D341Med (cell line): ENCODE measurements at places on chromosomes 4 and X.
A peak's percentile ranks its signal among the peaks of the same experiment; 100 is the strongest.

DNA sequence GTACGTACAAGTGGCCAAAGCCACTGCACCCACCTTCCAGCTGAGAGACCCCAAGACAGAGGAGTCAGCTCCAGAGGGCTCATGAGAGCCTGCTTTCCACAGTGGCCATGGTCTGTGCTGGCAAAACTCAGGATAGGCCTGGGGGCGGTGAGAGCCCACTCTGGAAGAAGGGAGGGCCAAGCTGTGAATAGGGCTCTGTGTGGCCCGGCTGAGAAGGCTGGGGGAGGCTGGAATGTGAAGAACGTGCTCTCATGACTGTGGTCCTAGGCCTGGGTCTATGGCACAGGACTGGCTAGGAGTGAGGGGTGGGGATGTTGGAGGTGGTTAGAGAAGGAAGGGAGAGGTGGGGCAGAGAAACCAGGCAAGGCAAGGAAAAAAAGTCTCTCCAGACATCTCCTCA, 13.3 kb downstream of the STARD8 start:
- DNase-seq: no peak

GRCh38 chr4:123954220-123954619, 557.6 kb downstream of the SPRY1 start:
- DNase-seq: no peak

DNA sequence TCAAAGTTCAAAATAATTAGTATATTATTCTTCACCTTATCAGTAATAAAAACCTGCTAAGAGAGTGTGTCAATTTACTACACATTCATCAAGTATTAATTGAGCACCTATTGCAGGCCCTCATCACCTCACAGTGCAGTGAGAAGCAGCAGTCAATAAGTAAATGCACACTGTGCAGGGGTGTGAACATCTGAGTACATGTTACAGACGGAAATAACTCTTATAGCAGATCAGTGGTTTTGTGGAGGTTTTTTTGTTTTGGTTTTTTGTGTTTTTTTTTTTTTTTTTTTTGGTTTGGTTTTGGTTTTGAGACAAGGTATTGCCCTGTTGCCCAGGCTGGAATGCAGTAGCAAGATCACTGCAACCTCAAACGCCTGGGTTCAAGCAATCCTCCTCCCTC, 20.3 kb downstream of the KLF3 start:
- no peak for DNase-seq

- no peak for DNase-seq
These were observed 4.9 kb upstream of the ABRAXAS1 start for GRCh38 chr4:83489711-83490326.

- DNase-seq: no peak
These were observed 4.1 kb upstream of the CD38 start for GRCh38 chr4:15774020-15774420.

DNA sequence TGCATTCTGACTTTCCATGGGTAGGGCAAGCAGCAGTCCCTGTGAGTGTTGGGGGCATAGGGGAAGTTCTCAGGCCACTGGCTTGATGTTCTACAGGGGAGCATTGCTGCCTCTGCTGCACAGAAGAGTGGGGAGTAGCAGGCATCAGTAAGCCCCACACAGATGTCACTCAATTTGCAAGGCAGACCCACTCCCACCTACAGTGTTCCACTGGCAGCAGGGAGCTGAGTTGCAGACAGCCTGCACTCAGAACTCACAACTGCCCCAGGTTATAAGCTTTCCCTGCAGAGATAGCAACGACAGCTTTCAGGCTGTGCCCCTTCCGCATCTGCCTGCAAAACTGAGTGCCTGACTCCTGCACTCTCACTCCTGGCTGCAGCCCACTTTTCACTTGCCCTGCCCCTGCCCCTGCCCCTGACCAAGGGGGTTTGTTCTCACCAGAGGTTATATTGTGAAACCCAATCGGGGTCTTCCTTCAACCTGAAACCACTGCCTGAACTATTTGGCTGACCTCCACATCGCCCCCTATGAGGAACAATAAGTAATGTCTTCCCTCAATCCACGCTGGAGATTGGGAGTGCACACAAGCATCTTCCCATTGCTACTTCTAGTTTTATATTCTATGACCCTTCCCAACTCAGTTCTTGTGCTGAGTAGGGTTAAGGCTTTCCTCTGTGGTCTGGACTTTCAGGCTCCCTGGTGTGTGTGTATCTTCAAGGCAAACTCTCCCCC, 227.4 kb upstream of the CXorf51B start:
- no peak for DNase-seq

DNA sequence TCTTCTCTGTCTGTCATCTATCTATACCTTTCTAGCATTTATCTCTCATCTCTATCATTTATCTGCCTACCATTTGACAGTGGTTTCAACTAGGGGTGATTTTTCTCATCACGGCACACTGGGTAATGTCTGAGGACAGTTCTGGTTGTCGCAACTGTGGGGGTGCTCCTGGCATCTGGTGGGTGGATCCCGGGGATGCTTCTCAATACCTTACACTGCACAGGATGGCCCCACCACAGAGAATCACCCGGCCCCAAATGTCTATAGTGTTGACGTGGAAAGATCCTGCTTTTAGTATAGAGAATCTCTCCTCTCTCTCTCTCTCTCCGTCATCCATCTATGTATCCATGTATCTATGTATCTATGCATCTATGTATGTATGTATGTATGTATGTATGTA, 7.2 kb downstream of the P2RY8 start:
- no peak for DNase-seq

- no peak for DNase-seq
These were observed 112.4 kb downstream of the RNF150 start for GRCh38 chr4:141020801-141021261.

DNA sequence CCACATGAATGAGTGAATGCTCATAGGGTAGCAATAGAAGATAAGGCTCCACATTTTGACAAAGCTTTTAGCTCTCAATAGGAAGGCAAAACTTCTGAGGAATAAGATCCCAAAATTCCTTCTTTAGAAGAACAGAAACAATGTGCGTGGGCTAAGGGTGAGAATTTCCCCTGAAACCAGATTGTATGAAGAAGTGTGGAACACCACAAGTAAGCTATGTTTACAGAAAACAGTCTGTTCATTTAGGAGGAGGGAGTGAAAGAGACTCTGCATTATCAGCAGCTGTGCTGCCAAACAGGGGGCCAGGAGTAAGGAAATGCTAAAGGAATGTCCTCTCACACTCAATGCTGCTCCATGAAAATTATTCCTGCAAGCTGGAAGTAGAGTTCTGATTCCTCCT, 851.6 kb downstream of the CENPC start:
- no peak for DNase-seq

- DNase-seq: no peak
These were observed 282.2 kb downstream of the GUCY2F start for GRCh38 chrX:109199726-109200125.

DNA sequence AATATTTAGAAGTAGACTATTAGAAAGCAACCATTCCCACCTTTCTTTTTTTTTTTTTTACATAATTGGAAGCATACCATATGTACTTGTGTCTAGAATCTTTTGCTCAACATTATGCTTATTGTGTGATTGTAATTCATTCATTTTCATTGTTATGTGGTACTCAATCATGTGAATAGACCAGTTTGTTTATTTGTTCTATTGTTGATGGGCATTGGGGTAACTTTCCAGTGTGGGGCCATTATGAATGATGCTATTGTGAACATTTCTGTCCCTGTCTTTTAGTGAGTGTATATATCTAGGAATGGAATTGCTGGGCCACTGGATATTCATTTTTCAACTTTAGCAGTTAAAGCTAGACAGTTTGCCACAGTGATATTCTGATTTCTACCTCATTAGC, 62.5 kb upstream of the MCUB start:
- DNase-seq: no peak

DNA sequence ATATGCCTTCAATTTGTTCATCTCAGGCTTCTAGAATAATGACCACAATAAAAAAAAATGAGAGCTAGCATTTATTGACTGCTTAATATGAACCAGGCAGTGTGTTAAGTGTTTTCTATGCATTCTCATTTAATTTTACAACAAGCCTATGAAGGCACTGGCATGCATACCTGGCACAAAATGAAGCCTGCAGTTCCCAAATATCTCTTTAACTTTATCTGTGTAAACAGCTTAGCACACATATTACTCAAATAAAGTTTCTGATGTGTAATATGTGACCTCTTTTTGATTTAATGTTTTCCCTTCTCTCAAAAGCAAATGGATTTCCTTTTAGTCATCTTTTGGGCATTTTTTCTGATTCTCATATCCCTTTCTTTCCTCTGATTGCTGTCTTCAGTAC, 671.8 kb downstream of the PCDH7 start:
- no peak for DNase-seq

DNA sequence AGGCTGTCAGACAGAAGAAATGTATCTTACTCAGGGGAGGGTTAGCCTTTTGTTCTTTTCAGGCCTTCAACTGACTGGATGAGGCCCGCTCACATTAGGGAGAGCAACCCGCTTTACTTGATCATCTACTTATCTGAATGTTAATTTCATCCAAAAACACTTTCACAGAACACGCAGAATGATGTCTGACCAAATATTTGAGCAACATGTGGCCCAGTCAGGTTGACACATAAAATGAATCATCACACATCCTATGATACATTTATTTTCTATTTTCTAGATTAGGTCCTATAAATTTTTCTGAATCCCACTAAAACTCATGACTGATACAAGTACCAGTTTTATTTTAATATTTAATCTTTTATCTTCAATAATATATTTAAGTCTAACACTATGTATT, 260.3 kb downstream of the IL15 start:
- DNase-seq: no peak

DNA sequence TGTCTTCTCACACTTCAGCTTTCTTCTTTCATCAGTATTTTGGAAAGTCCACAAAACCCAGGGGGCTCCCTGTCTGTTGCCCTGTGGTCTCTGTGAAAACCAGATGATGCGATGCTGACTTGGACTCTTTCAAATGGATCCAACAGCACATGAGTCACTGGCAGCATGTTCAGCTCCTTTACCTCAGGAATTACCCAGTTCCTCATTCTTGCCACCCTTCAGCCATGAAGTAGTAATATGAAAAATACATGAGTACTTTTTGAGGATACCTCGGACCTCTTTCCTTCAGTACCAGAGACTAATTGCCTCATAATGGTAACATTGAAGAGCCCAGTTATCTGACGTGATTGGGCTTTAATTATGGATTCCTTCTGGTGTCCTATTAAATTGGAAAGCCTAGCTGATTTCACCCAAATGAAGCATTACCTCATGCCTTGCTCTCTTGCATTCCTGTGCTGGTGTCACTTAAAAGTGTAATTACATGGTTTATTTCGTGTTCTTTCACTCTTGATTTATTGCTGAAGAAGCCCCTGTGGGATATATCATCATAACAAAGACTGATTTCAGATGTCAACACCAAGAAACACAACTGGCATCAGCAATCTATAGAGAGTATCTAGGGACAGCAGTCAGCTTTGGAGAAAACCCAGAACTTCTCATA, 63.4 kb downstream of the NFKB1 start:
- no peak for DNase-seq

DNA sequence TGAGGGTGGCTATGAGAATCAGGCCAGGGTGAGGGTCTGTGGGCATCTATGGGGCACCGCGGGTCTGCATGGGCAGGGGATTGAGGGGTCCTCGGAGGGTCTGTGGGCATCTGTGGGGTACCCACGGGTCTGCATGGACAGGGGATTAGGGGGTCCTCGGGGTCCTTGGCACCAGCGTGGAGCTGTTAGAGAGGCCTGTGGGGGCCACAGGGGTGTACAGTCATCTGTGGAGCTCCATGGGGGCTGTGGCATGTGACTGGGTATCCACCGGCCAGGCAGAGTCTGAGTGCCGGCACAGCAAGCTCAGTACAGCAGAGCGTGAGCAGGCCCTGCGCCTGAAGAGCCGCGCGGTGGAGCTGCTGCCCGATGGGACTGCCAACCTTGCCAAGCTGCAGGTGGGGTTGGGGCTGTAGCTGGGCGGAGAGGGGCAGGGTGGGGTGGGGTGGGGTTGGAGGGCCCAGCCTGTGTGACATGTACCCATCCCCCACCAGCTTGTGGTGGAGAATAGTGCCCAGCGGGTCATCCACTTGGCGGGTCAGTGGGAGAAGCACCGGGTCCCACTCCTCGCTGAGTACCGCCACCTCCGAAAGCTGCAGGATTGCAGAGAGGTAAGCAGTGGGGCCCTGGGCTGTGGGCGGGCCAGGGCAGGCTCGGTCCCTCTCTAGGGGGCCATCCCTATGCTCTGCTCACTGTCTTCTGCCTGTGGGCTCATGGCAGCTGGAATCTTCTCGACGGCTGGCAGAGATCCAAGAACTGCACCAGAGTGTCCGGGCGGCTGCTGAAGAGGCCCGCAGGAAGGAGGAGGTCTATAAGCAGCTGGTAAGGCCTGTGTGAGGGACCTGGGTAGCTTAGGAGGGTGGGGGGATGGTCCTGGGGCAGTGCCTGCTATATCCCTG, 12.9 kb downstream of the CCDC22 start:
- DNase-seq: no peak

GRCh38 chr4:154720123-154720522, 23.7 kb upstream of the LRAT start:
- DNase-seq: no peak

- no peak for DNase-seq
These were observed 2675.7 kb downstream of the PCDH7 start for GRCh38 chr4:33395731-33396485.

DNA sequence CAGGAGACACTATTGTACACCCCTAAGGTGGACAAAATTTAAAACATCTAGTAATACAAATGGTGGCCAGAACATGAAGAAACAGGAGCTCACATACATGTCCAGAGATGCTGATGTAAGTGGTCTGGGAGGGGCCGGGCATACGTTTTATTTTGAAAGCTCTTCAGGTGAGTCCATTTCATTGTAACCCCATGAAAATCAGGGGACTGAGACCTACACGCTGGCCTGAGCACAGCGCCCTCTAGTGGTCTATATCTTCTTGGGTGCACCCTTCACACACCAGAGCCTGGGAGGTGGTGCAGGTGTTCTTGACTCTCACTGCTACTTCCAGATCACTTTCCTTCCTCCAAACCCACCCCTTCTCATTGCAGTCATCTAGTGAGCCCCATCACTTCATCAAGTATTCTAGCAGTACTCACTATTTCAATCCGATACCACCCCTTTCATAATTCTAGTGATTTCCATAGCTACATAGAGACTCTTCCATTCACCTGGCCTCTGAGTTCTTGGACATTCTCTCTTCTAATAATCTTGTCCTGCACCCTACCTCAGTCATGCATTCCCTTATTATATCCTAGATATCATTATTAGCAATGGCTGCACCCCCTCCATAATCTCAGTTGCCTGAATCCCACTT, 4.3 kb upstream of the TLR6 start:
- peak; percentile 63 for DNase-seq

- DNase-seq: no peak
These were observed 309.6 kb upstream of the DDX53 start for GRCh38 chrX:22690116-22690515.

DNA sequence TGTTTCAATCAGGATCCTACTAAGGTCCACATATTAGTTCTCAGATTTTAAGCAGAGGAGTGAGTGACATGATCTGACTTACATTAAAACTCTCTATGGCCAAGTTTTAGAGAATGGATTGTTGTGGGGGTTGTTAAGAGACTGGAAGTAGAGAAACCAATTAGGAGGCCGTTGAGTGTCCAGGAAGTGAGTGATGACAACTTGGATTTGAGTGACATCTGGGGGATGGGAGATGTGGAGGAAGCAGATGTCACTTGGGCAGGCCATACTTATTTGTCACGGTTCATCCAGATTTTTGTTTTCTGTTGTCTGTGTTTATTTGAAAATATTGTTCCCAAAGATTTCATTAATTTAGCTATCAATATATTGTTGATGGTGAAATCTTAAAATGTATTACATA, 28.3 kb downstream of the ADD1 start:
- DNase-seq: no peak

- DNase-seq: no peak
These were observed 79.4 kb downstream of the SYNPO2 start for GRCh38 chr4:118968005-118968404.

- no peak for DNase-seq
These were observed 47.5 kb upstream of the CLDN34 start for GRCh38 chrX:9919632-9920172.
